ENCODE measurements at places on chromosomes 7 and 10.

GRCh38 chr10:118768041-118768919 lies 13.5 kb upstream of the CACUL1 start:
- no peak for DNase-seq

GRCh38 chr10:49050906-49051305 lies 64.4 kb downstream of the VSTM4 start:
- DNase-seq: no peak

DNA sequence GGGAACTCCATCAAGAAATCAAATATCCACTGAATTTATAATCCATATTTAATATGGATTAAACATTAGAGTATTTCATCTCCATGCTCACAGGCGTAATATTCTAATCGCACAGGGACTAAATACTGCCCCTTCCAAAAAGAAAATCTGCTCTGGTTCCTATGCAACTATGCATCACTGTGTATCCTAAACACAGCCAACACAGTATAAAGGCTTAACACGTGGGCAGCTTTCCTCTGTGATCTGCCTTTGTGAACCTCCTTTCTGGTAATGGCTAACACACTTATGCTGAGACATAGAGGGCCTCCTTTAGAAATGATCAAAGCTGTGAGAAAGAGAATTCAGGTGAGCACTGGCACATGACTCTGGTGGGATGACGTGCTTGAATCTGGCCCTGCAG lies 110.2 kb downstream of the RAB11FIP2 start:
- no peak for DNase-seq

GRCh38 chr10:126808103-126808502 lies 97.1 kb upstream of the DOCK1 start:
- no peak for DNase-seq

DNA sequence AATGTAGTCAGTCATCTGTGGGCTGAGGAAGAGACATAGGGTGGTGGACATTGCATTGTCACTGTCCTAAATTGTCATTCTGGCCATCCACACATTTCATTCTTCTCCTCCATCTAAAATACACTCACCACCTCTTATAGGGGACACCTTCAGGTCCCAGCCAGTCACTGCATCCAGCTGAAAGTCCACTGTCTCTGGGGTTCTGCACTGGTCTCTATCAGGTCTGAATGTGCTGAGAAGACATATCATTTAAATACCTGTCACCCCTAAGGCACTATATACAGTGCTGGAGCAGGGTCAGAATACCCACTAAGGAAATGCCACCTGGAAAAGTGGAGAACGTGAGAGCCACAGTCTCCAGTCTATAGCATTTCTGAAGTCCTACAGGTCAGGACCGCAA lies 29.6 kb downstream of the SH2D4B start:
- no peak for DNase-seq

DNA sequence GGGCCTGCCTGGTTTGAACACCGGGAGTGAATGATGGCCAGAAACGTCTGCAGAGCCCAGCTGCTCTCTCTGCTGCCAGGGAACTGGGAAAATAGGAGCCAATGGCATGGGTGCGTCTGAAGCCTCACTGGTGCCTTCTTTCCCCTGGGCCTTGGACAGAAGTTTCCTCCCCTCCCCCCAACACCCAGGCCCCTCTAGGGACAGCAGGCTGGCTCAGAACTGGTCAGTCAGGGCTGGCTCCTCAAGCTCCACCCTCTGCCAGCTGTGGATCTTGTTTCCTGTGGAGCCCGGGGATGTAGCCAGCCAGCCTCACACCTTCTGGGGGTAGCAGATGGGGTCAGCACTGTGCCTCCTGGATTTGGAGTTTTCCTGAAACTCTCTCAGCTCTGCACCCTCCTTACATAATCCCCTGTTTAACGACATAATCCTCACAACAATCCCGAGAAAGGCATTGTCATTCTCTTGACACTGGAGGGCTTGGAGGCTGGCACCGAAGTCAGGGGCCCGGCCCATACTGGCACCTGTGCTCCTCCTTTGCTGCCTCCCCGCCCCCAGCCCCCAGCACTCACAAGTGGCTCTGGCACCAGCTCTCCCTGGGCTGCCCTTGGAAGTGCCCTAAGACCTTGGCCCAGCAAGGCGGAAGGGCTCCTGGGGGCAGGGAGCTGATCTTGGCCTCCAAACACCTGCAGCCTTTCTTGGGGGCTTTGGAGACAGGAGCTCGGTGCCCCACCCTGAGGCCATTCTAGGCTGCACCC lies 5.7 kb downstream of the LDB3 start:
- no peak for DNase-seq

GRCh38 chr10:36114913-36115312 lies 472.8 kb upstream of the FZD8 start:
- no peak for DNase-seq

- DNase-seq: no peak
Observed at GRCh38 chr7:135236727-135237126, 3.1 kb downstream of the STRA8 start.

GRCh38 chr10:133394064-133394663 lies at the start of gene MTG1:
Gene MTG1, plus strand, starts transcription at chr10:133394157. Its CDS starts 64 bp downstream, at chr10:133394221.
- DNase-seq: peak; percentile 72

Measured in NCI-H187 (cell line).